Kidney (tissue), 22 donors: ENCODE measurements at places on chromosomes 2 and 18.
A peak's percentile ranks its signal among the peaks of the same experiment; 100 is the strongest.

- DNase-seq: no peak
These were observed 215.4 kb upstream of the HNRNPA3 start for GRCh38 chr2:176997074-176997791.

- DNase-seq: no peak
These were observed 682.0 kb downstream of the SATB2 start for GRCh38 chr2:198775737-198776136.

DNA sequence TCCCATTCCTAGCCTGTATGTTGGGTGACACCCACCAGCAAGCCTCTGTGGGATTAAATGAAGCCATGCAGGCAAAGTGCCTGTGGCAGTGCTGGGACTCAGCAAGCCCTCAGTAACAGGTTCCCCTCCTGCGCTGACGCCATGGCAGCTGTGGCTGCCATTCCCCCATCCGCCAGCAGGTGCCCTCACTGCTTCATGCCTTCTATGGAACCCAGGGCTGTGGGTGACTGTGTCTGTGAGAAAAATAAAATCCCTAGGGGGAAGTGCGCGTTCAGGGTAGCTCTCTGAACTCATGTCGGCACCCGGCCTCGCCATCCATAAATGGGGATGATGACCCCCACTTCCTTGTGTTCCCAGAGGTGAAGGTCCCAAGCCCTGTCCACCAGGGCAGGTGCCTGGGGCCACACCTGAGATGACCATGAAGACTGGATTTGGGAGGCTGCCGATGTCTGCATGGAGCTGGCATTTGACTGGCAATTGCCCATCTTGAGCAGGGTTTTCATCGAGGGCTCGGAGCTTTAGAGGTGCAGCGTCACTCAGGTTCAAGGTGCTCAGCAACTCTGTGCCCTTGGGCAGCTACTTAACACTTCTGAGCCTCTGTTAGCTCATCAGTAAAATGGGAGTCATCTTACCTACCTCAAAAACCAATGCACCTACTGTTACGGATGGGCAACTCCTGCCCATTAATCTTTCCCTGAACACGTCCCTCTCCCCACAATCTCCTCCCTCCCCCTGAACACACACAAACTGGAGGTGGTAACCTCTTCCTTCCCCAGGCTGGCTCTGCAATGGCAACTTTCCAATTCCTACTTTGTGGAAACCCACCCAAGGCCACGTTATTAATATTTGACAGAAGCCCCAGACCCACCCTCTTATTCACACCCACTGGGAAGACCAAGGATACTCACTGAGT, 2.9 kb upstream of the MAL start:
- DNase-seq: peak; percentile 87

DNA sequence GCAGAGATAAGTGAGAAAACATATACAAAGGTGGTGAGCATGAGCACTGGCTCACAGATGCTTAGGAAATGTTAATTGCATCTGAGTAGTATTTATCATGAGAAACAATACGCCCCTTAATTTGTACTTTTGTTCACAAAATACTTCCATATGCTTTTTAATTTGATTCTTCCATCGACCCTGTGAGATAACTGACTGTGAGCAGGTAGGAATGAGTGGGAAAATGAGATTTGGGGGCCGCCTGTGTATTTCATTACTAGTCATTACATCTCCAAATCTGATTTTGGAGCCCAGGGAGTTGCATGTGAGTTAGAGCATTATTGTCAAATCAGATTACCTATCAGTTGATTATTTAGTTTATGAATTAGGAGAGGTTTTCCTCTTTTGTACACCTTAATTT, 36.7 kb upstream of the NPC1 start:
- no peak for DNase-seq
